Activated CD4-positive, alpha-beta T cell treated with anti-CD3 and anti-CD28 coated beads for 24 hours (primary cell): ENCODE measurements at places on chromosomes 16 and 17.
A peak's percentile ranks its signal among the peaks of the same experiment; 100 is the strongest.

DNA sequence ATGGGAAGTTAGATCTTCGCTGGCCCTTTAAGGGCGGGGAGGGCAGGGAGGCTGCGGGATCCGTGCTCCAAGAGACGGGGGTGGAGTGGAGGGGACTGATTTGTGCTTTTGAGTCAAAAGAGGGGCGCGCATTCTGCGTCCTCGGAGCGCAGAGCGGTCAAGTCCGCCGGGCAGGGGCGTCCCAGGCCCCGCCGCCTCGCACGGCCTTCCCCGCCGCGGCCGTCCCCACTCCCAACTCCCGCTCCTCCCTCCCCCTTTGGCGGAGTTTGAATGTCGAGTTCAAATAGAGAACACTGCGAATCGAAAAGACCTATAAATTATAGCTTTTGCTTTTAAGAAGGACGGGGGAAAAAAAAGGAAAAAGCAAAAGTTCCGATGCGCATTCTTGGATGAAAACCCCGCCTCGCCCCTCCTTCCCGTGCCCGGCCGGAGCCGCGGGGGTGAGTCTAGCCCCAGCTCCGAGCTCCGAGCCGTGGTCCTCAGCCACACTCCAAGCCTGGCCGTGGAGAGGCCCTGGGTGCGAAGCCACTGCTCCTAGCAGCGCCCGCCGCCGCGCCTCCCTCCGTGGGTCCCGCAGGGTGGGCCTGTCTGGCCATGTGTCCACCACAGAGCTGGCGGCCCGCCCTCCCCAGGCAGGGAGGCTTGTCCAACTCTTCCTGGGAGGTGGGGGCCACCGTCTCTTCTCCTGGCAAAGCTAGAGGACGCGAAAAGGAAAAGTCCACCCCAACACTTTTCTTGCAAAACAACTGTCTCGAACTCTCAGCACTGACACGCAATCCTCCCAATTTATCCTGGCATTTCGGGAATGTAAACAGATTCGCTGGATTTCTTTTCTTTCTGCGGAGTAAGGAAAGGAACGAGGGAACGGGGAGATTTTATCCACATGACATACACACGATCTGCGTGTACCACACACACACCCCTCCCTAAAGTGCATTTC is 3.6 kb downstream of the CBX8 start:
- DNase-seq, result no peak

DNA sequence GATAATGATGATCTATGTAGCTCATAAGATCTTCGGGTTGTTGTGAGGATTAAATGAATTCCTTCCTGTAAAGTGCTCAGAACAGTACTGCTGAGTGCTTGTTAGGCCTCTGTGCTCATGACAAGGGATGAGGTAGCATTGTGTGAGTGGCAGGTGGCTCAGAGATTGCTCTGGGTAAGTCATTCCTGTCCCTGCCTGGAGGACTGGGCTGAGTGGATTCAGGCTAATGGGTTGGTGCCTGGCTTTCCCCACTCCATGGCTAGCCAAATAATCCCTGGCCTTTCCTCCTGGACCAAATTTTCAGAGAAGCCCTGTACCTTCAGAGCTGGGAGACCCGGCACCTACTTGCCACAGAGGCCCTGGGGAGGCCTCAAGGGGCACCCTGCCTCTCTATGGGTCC is 1.3 kb upstream of the CCDC92B start:
- no peak for DNase-seq

GRCh38 chr16:3825103-3825502 is 55.4 kb downstream of the CREBBP start:
- DNase-seq, result no peak

GRCh38 chr17:34171245-34171818 is 83.8 kb upstream of the CCL2 start:
- DNase-seq, result peak; percentile 34
